Right ventricle myocardium inferior (tissue), 1 donor: ENCODE measurements at places on chromosomes 6 and 20. TPM values are rescaled to one million over a fixed set of nuclear protein-coding genes. Genes with fewer than 3 reads are reported as not detected.

GRCh38 chr6:47587493-47587892 is 109.9 kb downstream of the CD2AP start:
- DNase-seq: no peak

Gene GPR6
- total RNA-seq: not detected

- peak; percentile 87 for DNase-seq
Observed at GRCh38 chr20:40687384-40688128, 1.5 kb downstream of the MAFB start.

Gene EEF1A2
- 1,274 TPM for total RNA-seq

Gene ADAM33
- 13.4 TPM for total RNA-seq

- peak; percentile 89 for DNase-seq
Observed at GRCh38 chr6:167493976-167494697, 169.3 kb downstream of the TTLL2 start.

Gene PI16
- total RNA-seq: 15.1 TPM
